ENCODE measurements at places on chromosomes 6 and 20.

DNA sequence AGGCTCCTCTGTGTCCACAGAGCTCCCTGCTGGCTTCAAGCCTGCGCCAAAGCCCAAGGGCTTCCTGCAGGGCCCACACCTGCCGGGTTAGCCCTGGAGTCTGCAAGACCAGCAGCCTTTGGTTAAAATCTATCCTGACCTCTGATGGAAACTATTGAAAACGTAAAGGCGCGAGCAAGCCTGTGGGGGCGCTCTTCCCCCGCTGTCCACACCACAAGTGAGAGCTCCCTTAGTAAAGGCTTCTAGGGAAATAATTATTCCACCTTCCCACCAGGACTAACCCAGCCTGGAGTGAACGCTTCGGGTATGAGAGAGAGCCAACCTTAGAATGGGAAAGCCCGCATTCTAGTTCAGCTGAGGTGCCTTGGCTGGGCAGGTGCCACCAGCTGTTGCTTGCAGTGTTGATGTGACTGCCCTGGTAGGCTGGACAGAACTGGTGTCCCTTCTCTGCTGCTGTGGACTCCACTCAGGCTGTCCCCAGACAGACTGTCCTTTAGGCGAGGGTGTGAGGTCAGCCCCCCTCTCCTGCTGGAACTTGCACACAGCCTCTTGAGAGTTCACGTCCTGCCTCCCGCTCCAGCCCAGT, 68.7 kb downstream of the SYTL3 start:
- no peak for DNase-seq

GRCh38 chr6:164731539-164731938, 577.9 kb downstream of the C6orf118 start:
- no peak for DNase-seq

DNA sequence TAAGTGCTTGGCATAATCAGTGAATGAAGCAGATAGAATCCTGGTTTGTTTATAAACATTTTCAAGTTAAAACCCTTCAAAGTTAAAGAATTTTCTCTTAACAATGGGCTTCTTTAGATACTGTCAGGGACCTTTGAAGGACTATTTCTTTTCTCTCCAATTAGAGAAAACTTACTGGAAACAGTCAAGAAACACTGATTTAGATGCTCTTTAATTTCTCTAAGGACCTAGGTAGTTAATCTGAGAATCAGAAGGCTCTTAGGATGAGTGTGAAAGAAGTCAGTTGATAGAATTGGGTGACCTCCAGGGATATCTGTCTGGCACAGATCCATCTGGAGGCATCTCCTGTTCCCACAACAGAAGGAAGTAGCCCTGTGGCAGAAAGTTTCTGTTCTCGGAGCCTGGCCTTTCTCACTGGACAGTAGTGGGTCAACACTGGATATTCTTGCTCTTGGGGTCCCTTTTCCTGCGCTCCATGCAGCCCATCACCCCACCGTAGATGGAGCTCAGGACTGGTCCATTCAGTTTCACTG, 22.5 kb downstream of the KIAA0408 start:
- DNase-seq = no peak

- DNase-seq = no peak
Observed at GRCh38 chr6:100862063-100862462, 19.1 kb downstream of the ASCC3 start.

DNA sequence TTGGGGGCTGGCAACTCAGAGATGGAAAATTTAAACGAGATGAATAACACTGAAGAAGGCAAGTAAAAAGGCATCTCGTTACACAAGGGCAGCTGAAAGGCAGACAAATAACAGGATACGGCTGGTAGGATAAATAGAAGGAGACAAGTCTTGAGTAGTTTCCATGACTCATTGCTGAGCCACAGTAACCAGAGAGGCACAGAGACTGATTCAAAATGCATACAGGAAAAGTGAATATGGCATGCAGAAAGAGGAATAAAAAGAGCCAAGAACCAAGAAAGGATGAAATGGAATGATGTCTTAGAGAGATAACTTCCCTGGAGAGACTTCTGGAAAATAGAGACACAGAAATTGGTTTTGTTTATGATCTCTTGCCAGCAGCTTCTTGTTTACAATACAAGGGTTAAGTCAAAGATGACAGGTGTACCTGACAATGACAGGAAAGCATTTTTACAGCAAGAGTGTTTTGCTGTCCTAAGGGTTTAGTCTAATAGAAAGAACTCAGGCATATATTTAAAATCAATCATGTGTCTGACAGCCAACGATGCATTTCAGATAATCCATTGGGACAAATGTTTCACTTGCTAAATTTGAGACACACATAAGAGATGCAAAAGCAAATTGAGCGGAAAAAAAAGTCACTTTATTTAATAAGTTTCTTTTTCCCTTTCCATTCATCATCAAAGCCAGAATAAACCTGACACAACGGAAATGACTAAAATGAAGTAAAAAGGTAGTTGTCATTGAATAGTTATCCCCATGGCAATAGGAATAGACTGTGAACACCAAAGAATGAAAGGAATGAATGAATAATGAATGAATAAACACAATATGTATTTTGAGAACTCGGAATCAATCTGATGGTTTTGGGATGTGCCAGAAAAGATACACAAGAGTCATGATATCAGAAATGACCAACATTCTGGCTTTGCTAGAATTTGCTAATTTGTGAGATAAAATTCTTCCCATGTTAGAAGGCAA, 68.0 kb upstream of the KCNQ5 start:
- DNase-seq = no peak

GRCh38 chr6:83615025-83615999, 93.6 kb downstream of the SNAP91 start:
- DNase-seq = peak; percentile 10

- no peak for DNase-seq
Observed at GRCh38 chr6:16334671-16335070, 96.3 kb downstream of the GMPR start.

DNA sequence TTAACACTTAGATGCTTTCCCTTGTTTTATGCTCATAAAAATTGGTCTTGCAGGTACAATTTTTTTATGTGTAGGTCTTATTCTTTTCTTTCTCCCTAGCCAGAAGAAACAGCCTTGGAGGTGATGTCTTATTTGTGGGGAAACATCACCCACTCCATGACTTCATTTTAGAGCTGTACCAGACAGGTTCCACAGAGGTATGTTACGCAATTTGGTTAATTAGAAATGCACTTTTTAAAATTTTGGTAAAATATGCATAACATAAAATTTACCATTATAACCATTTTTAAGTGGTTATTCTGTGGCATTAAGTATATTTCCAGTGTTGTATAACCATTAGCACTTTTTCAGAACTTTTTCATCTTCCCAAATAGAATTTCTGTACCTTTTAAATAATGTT, 41.3 kb downstream of the NKX2-4 start:
- DNase-seq = no peak

GRCh38 chr6:31419842-31420241, 16.4 kb downstream of the MICA start:
- DNase-seq = no peak

DNA sequence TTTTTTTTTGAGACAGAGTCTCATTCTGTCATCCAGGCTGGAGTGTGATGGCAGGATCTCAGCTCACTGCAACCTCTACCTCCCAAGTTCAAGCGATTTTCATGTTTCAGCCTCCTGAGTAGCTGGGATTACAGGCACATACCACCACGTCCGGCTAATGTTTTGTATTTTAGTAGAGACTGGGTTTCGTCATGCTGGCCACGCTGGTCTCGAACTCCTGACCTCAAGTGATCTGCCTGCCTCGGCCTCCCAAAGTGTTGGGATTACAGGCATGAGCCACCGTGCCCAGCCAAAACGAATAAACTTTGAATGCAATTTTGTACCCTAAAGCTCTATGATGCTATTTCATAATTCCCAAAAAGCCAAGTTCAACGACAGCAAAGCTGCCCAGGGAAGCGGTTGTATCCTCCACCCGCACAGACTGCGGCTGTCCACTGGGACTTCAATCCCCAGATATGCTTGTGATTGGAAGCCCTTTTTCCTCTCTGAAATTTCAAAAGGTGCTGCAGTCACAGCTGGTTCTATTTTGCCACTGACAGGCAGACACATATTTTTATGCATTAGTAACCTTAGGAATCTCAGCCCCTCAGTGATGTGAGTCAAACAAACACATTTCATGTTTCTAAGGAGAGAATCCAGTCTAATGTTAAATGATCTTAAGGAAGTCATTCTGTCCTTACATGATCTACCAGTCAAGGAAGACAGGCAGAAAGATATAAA, 8.7 kb upstream of the RAMACL start:
- no peak for DNase-seq

- DNase-seq = no peak
Observed at GRCh38 chr6:97293198-97293696, 10.2 kb upstream of the MMS22L start.

All from muscle of arm (tissue), 14 donors.